ENCODE measurements at places on chromosomes 7 and 10.

- no peak for DNase-seq
Observed at GRCh38 chr10:96696845-96697425, 23.4 kb downstream of the PIK3AP1 start.

- peak; percentile 24 for DNase-seq
Observed at GRCh38 chr7:95686109-95686508, 86.2 kb upstream of the DYNC1I1 start.

- DNase-seq = no peak
Observed at GRCh38 chr10:31399631-31400030, 80.6 kb downstream of the ZEB1 start.

- DNase-seq = no peak
Observed at GRCh38 chr7:112366886-112367285, 83.4 kb upstream of the IFRD1 start.

- no peak for DNase-seq
Observed at GRCh38 chr7:29173458-29173857, 21.1 kb upstream of the CHN2 start.

GRCh38 chr7:106071356-106071998, 40.6 kb downstream of the SYPL1 start:
- DNase-seq = no peak

DNA sequence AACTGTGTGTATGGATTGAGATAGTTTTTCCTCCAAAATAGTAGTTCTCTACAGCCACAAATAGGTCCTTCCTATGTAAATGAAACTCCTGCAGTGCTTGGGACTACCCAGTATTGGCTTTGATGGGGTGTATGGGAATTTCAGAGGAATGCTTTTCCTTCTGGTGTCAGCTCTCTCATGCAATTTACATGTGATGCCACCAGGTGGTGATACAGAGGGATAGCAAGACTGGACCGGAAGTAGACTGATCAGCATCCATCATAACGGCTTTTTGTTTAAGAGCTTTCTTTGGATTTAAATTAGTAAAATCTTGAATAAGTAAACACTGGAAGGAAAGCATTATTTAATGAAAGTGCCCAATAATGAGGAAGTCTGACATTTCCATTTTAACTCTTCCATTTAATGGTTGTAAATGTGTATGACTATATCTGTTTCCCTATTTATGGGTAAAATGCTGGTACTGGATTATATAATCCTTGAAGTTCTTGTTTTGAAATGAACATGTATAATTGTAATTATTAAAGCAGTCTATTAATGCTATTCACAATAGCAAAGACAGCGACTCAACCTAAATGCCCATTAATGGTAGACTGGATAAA, 22.7 kb downstream of the DYNC1I1 start:
- no peak for DNase-seq

DNA sequence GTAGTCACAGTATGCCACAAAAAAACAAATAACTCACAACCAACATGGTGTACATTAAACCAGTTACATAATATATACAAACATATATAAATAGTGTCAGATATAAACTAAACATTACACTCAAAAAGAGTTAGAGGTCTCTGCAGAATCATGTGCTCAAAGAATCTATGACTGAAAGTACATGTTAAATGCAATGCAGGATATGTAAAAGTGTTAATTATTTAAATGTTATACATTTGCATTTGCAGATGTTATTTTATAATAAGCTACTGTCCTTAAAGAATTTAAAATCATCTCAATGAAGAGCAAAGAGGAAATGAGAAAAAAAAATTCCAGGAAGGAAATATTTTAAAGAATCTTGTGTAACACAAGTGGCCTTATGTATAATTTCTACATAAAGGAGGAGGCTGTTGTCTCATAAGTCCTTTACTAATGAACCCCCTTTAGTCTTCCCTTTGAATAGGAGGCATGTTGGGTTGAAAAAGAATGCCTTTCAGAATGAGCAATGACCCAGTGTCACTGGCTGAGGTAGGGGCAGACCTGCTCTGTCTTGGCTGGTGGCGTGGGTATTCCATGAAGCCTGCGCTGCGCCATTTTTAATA, 148.9 kb downstream of the ITGA8 start:
- no peak for DNase-seq

GRCh38 chr7:131249003-131249402, 78.7 kb upstream of the MKLN1 start:
- no peak for DNase-seq

DNA sequence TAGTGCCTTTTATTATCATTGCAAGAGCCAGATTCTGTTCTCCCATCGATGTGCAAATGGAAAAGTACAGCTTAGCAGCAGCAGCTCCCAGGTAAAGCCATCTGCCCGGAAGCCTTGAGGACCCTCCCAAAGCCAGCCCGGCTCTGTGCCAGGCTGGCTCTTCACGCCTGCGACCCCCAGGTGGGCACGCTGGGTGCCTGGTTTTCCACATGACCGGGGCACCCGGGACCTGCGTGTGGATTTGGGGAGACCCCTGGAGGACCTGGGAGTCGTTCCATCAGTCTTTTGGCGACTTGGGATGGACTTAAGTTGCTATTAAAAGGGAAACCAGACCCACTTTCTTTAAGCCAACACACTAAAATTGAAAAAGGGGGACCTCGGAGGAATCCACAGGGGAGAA, 196.5 kb downstream of the ZNF438 start:
- no peak for DNase-seq

- DNase-seq = no peak
Observed at GRCh38 chr10:80498833-80499741, 38.6 kb upstream of the SH2D4B start.

GRCh38 chr10:89389254-89389653, 3.2 kb upstream of the IFIT1 start:
- no peak for DNase-seq

- DNase-seq = no peak
Observed at GRCh38 chr7:46390042-46390441, 469.0 kb upstream of the IGFBP3 start.

- DNase-seq = no peak
Observed at GRCh38 chr7:74176555-74176954, 2.4 kb downstream of the EIF4H start.

DNA sequence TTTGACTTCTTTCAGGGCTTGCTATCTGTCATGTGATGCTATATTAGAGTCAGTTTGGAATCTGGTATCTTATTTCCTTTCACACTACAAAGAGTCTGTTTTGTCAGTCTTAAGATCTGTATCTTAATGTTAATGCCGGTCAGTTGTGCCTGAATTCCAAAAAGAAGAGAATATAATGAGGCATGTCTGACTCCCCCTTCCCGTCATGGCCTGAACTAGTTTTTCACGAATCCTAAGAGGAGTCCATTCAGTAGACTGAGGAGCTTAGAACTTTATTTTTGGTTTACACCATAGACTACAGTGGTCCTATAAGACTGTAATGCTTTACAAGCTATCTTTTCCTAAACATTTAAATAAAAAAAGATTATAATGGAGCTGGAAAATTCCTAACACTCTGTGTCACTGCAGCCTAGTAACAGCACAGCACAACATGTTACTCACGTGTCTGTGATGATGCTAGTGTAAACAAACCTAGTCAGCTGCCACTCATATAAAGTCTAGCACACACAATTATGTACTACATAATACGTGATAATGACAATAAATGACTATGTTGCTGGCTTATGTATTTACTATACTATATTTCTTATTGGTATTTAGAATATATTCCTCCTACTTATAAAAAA, 50.6 kb downstream of the VPS41 start:
- no peak for DNase-seq

GRCh38 chr7:100430493-100431285, 1.1 kb downstream of the MEPCE start:
- DNase-seq = no peak

DNA sequence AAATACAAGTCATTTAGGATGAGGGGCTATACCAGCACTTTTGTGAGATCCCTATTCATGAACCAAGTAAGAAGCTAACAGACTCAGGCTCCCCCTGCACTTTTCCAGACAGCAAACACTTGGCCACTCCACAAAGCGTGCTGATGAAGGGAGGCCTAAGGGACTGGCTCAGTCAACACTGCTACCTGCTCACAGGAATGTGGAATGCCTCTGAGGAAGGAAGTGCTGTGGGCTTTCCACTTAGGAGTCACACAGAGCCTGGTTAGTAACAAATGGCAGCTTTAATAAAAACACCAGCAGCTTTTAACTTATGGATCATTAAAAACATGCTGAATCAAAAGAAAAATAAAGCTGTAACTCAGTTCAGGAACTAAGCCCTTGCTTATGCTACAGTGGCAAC, 15.0 kb downstream of the UROS start:
- no peak for DNase-seq

All from left renal pelvis (tissue), 4 donors.